ENCODE measurements at places on chromosomes 7 and 10. TPM values are rescaled to one million over a fixed set of nuclear protein-coding genes. Genes with fewer than 3 reads are reported as not detected.

DNA sequence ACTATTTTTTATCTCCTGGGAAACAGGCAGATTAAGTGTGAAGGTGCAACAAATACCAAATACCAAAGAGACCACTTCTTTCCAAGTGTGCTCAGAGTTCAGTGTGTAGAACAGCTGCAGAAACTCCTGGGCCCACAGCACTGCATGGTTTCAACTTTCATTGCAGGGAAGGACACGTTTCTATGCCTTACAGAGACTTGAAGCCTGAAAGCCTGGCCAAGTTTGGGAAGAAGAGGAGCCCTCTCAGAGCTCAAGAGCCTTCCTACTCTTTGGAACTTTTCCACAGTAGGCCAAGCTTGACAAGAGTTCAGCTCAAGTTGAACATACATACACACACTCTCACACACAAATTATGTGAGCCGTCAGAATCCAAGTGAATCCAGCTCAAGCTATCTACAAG, 2.5 kb downstream of the HOXA4 start:
- H3K4me3 ChIP-seq: no peak overlapping the region
- no peaks in the 10 kb centered on the region for H3K36me3 ChIP-seq
- H3K27ac ChIP-seq: no peak overlapping the region
- DNase-seq: no peak
- peaks cover 13% of the 10 kb centered on the region for H3K4me1 ChIP-seq

MMP21 gene
- not detected for total RNA-seq

PNLIP gene
- not detected for total RNA-seq

SORBS1 gene
- 1.2 TPM for total RNA-seq

GRCh38 chr10:124614003-124614659, 130.0 kb downstream of the FAM53B start:
- H3K27ac ChIP-seq: no peak overlapping the region
- peak; percentile 71 for DNase-seq
- H3K4me3 ChIP-seq: peak overlapping the region; percentile 59

DNA sequence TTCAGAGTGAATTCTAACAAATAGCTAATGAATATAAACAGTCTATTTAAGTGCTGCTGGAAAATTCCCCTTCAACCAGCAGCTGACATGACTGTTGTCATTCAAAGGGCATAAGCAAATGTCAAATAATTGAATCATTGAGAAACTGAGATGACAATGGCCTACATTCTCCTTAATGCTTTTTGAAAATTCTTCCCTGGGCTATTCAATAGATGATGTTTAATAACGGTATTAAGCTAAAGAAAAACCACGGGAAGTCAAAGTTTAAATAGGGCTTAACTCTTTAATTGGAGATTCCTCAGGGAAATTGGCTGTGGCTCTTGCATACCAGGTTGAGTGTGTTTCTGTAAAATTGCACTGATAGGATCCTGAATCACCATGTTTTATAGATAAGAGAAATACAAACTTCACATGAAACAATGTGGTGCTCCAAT, 77.0 kb downstream of the ARL4A start:
- no peak overlapping the region for H3K4me3 ChIP-seq
- H3K27ac ChIP-seq: no peak overlapping the region
- no peaks in the 10 kb centered on the region for H3K4me1 ChIP-seq
- DNase-seq: no peak
- no peaks in the 10 kb centered on the region for H3K36me3 ChIP-seq

TWIST1 gene
- 0.48 TPM for total RNA-seq

DNA sequence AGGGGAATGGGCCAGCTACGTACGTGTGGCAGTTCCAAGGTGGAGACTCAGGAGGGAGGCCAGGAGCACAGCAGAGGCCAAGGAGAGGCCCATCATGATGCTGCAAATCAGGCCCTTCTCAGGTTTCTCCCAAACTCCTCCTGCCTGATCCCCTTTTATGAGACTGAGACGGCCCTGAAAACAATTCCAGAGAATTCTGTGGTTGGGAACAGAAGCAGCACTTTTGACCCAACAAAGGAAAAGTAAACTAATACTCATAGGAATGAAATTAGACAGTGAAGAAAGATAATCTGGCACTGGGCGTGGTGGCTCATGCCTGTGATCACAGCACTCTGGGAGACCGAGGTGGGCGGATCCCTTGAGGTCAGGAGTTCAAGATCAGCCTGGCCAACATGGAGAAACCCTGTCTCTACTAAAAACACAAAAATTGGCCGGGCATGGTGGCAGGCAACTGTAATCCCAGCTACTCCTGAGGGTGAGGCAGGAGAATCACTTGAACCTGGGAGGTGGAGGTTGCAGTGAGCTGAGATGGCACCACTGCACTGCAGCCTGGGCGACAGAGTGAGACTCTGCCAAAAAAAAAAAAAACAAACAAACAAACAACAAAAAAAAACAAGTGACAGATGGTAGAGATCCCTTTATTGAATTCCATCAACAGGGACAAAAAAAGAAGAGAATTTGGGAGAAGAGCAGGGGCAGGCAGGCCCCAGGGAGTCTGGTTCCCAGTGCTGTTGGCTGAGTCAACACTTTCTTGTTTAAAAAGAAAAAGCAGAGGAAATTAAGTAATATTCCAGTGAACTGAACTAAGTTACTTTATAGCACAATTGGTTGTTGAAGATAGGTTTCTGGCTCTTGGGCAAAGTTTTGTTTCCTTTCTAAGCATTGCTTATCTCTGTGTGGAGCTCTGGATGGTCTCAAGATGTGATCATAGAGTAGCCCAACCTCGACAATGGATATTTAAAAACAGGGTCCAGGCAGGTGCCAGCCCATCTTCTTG, at the start of gene CCL26:
Gene CCL26 (minus strand): TSS at position 131 of the 997 bp plus-strand sequence. CDS start 35 bp downstream, at position 96.
- DNase-seq: no peak
- no peaks in the 10 kb centered on the region for H3K27me3 ChIP-seq
- H3K4me3 ChIP-seq: no peak within 1 kb of the TSS
- H3K4me1 ChIP-seq: peaks cover 38% of the 10 kb centered on the region

GRCh38 chr7:91351374-91351773, 87.1 kb downstream of the FZD1 start:
- H3K27ac ChIP-seq: no peak overlapping the region
- no peaks in the 10 kb centered on the region for H3K27me3 ChIP-seq
- no peaks in the 10 kb centered on the region for H3K4me1 ChIP-seq
- no peaks in the 10 kb centered on the region for H3K36me3 ChIP-seq
- no peak for DNase-seq

- H3K27me3 ChIP-seq: no peaks in the 10 kb centered on the region
- no peaks in the 10 kb centered on the region for H3K36me3 ChIP-seq
- peak overlapping the region; percentile 25 for H3K27ac ChIP-seq
- H3K4me1 ChIP-seq: no peaks in the 10 kb centered on the region
- no peak for DNase-seq
Measured at GRCh38 chr10:96619796-96620773, 33.3 kb upstream of the TM9SF3 start.

GRCh38 chr7:2567679-2568278, 9.0 kb downstream of the IQCE start:
- no peaks in the 10 kb centered on the region for H3K27me3 ChIP-seq
- H3K27ac ChIP-seq: no peak overlapping the region
- H3K4me3 ChIP-seq: no peak overlapping the region
